ENCODE measurements at places on chromosomes 2 and 18.

DNA sequence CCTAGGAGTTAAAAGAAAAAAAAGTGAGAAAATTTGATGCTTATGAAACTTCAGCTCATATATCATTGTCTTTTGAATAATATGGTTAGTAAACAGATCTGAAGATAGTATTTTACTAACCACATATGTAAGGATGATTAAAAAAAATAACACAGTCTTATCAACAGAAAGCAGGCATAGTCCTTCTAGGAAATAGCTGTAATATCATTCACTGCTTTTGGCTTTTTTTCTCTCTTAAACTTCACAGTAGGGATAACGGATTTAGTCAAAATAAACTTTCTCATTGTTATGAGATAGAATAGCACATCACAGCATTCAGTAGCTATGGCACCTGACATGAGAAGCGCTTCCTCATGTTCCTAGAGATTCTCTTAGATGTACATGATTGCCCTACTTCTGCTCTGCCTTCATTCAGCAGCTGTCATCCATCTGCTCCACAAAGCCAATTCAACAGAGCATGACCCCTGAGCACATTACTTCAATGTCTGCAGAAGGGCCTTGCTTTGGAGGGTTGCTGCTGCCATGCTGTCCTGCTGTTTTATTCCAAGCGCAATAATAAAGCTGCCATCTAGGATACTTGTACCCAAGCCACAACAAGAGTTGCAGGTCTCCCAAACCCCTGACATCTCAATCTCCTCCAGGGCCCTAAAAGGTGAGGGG is 67.0 kb downstream of the TTC21B start:
- no peak for DNase-seq

GRCh38 chr2:138514173-138514572 is 12.6 kb downstream of the SPOPL start:
- no peak for DNase-seq

DNA sequence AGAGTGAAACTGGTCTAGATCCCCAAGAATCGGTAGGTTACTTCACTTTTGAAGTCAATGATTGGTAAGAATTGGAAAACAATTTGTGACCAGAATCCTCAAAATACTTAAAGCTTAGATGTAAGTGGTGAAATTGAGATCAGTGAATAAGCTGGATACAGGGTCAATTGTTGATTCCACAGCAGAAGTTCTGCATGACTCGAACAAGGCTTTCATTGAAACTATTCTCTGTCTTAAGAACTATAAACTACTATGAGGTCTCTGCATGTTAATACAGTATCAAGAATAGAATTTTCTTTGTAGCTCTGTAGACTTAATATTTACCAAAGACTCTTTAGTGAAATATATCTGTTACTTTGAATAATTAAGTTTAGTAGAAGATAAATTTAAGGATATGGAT is 324.2 kb upstream of the FIGN start:
- no peak for DNase-seq

DNA sequence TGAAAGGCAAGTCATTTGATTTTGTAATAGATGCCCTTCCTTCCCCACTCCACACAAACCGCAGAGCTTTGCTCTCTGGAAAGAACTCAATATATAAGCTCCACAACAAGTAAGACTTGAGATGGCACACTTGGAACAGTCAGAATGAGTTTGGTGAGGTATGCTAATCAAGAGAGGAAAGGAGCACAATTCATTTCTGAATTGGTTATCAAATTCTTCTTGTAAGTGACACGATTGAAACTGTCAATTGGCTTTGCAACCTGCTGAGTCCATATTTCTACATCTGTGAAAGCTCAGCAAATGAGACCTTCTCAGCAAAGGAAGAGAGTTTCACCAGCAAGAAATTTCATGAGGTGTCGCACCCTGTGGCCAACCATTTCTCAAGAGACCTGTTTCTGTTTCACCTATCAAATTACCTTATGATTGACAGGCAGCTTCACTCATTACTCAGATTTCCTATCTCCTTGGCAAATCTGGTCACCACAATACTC is 19.1 kb downstream of the CTLA4 start:
- DNase-seq: peak; percentile 71

DNA sequence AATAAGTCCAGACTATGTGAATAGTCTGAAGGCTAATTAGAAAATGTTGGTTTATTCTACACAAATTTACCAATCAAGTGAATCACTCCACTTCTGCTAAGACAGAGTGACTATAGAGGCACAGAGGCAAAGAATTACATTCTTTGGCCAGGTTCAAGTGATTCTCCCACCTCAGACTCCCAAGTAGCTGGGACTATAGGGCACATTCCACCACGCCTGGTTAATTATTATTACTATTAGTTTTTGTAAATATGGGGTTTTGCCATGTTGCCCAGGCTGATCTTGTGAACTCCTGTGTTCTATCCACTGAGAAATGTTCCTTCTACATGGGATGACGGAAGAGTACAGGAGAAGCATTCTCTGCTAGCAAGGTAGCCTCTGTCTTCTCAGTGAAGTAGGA is 37.6 kb upstream of the PSME4 start:
- no peak for DNase-seq

GRCh38 chr2:73759285-73759764 is 20.6 kb downstream of the DUSP11 start:
- no peak for DNase-seq

Measured in activated CD4-positive, alpha-beta T cell treated with anti-CD3 and anti-CD28 coated beads for 48 hours (primary cell).